ENCODE measurements at places on chromosomes 4 and X.

DNA sequence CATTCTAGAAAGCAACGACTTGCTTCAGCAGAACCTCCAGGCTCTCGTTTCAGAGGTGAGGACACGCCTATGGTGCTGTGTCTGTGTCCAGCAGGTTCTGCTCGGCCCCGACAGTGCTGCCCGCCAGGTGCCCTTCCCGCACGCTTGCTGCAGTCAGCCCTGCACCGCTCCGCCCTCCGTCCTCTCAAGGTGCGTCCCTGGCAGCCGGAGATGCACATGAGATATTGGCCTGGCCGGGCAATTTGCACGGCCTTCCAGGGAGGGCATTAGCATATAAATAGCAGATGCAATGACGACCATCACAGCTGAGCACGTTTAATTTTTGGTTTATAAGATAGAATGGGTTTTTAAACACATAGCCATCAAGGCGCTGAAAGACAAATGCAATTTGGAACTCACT lies 14.4 kb downstream of the UVSSA start:
- DNase-seq: no peak

- DNase-seq: no peak
Observed at GRCh38 chr4:18975916-18976808, 954.6 kb upstream of the LCORL start.

DNA sequence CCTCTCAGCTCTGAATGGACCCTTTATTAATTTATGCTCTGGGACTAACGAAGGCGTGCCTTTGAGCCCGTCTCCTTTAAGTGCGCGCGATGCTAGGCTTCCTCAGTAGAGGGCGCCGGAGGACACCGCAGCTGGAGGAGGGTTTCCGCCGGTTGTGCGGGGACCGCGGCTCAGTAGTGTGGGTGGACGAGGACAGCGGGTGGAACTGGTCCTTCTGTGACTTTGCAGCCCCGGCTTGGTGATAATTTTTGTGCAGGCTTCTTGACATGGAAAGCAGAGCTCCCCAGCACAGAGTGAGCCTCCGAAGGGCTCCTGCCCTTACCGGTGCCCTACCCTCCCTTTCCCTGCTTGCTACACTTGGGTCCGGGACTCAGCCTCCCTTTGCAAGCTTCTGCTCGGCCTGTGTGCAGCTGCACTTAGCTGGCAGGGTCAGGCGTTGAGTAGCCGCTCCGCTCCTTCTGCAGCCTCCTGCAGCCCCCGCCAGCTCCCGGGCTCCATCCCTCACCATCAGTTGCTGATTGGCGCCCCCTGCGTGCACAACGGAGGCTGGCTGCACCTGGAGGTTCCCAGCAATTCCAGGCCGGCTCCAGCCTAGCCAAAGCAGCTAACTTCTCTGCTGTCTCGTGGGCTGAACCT lies 26.8 kb upstream of the BOD1L1 start:
- DNase-seq: no peak

DNA sequence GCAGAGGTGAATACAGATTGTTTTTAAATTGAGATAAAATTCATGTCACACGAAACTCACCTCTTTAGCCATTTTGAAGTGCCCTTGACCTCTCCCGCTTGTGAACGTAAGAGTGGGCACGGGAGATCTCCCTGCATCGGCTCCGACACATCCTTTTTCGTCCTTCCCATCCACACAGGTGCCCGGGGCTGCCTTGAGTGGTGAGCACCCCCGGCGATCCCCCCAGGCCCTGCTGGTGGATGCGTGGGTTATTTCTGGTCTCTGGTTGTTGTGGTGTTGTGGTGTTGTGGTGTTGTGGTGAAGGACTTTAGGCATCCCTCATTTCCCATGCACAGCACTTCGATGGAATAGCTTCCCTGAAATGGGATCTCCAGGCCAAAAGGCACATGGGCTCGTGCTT lies 46.1 kb downstream of the PSAPL1 start:
- no peak for DNase-seq

DNA sequence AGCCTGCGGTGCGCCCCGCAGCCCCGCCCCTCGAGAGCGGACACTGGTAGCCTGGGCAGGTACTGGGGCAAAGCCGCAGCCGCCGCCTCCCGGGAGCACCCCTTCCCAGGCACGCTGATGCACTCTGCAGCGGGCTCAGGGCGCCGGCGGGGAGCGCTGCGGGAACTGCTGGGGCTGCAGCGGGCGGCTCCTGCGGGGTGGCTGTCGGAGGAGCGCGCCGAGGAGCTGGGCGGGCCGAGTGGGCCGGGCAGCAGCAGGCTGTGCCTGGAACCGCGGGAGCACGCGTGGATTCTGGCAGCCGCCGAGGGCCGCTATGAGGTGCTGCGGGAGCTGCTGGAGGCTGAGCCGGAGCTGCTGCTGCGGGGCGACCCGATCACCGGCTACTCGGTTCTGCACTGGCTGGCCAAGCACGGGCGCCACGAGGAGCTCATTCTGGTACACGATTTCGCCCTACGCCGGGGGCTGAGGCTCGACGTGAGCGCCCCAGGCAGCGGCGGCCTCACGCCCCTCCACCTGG lies 401 bp downstream of the SOWAHD start:
- DNase-seq: no peak

DNA sequence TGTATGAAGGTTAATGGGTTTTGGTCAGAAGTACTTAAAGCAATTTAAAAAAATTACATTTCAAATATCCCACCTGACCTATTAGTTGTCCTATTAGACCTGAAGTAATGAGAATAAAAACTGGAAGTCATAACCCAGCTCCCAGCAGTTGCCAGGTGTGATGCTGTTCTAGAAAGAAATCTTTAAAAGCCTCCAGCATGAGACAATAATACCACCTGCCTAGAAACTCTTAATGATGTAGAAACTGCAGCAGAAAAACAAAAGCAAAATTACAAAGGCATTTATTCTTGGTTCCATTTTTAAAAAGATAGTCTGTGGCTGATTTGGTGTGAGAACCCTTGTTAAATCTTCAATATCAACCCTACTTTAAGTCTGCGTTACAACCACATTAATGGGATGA lies 1137.7 kb upstream of the TENM3 start:
- DNase-seq: no peak

GRCh38 chrX:132602701-132603100 lies 113.9 kb upstream of the MBNL3 start:
- no peak for DNase-seq

DNA sequence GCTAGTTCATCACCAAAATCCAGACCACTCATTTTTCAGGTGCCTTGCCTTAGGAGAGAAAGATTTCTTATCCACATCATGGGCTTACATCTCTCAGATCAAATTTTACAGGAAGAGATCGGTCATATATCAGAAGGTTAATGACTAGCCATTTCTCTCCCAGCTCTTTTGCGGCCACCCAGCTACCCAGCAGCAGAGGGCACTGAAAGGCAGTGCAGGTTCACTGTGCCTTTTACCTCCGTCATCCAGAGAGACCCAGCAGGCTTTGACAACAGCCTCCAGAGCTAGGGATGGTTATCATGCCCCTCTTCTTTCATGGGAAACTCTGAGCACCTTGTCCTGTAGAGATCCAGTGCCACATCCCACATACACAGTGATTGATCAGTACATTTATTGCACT lies 384.8 kb downstream of the AFF2 start:
- no peak for DNase-seq

- no peak for DNase-seq
Observed at GRCh38 chrX:125089761-125090445, 229.8 kb upstream of the TEX13C start.

- no peak for DNase-seq
Observed at GRCh38 chr4:10608501-10609219, 75.9 kb downstream of the CLNK start.

DNA sequence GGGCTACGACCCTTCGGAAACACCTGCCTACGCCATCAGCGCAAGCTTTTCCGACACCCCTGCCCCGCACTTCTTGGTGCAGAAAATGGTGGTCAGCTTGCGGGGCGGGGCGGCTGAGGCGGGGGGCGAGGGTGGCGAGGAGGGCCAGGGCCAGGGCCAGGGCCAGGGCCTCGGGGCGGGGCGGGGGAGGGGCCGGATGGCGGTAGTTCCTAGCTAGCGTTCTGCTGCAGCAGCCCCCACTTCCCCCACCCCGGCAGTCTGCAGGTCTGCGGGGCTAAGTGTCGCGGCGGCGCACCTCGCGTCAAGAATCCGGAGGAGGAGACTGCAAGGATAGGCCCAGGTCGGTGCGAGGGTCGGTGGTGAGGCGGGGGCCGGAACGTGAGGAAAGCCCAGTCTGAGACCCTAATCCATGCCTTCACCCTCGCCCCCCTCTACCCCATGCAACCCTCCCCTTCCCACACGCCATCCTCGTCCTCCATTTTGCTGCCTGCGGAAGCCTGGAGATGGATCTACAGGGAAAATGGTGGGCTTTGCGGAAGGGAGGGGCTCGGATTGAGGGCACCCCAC lies 600 bp downstream of the BEX4 start:
- no peak for DNase-seq

DNA sequence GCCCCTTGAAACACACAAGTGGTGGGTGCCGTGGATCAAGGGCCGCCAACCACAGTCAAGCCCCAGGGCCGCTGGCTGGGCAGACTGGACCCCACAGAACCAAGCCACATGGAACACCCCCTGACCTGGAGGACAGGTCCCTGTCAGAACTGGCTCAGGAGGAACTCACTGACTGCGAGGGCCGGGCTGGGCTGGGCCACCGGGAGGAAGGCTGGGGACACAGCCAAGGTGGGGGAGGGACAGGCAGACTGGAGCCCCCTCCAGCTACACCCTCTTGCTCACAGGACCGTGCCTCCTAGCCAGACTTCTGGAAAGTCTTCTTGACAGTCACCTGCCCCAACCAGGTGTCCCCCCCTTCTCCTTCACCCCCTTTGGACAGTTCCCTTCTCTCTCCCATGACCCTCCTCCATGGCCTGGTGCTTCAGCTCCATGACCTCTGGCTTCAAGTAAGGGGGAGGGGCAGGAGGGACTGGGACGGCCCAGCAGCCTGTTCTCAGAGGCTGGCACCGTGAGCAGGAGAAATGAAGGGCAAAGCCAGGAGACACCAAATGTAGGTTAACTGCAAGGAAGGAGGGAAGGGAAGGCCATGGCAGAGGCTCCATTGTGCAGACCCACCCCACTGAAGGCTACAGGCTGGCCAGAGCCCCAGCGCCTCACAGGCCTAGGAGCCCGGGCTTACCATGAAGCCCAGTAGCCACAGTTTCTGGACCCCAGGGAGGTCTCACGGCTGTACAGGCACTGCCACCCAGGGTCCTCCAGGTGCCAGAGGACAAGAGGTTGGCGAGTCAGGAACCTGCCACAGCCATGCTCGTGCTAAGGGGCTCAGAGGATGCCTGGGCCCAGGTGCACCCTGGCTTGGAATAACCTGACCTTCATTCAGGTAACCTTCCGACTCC lies 22.6 kb upstream of the DUSP9 start:
- DNase-seq: no peak

DNA sequence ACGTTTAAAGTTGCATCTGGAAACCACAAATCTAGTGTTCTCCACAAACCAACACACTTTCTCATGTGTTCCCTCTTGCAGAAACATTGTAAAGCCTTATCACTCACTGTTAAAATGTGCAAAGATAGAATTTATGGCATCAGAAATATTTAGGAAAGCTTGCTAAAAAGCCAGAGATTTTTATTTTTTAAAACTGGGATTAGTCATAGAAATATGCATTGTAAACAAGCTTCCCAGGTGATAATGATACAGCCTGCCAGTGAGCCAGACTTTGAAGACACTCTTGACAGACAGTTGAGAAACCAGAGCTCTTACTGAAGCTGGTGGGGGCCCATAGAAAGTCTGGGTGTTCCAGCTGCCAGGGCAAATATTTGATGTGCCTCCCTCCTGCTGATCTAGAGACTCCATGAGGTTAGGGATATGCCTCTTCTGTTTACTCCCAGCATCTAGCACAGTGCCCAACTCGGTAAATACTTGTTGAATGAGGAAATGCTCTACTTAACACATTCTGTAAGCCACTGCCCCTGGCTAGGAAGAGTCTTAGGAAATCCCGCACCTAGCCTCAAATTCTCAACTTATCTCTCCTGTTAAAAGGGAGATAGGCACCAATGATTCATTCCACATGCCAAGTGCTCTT lies 179.0 kb upstream of the RASGEF1B start:
- DNase-seq: no peak

- no peak for DNase-seq
Observed at GRCh38 chr4:38287101-38287851, 327.1 kb downstream of the PTTG2 start.
